Kidney (tissue), 22 donors: ENCODE measurements at places on chromosomes 13 and 19.

- H3K4me1 ChIP-seq = no peaks in the 10 kb centered on the region
- no peak overlapping the region for H3K27ac ChIP-seq
- no peak overlapping the region for H3K4me3 ChIP-seq
- H3K36me3 ChIP-seq = no peaks in the 10 kb centered on the region
These were observed 73.4 kb upstream of the FLT1 start for GRCh38 chr13:28568286-28568685.

GRCh38 chr19:49546825-49547565 is 19.2 kb downstream of the RCN3 start:
- no peaks in the 10 kb centered on the region for H3K27me3 ChIP-seq
- no peak overlapping the region for H3K27ac ChIP-seq
- no peaks in the 10 kb centered on the region for H3K4me1 ChIP-seq

- no peak for DNase-seq
- no peak overlapping the region for H3K4me3 ChIP-seq
- no peaks in the 10 kb centered on the region for H3K36me3 ChIP-seq
- H3K4me1 ChIP-seq = no peaks in the 10 kb centered on the region
- no peaks in the 10 kb centered on the region for H3K27me3 ChIP-seq
These were observed 15.3 kb downstream of the ZNF536 start for GRCh38 chr19:30387311-30388115.

DNA sequence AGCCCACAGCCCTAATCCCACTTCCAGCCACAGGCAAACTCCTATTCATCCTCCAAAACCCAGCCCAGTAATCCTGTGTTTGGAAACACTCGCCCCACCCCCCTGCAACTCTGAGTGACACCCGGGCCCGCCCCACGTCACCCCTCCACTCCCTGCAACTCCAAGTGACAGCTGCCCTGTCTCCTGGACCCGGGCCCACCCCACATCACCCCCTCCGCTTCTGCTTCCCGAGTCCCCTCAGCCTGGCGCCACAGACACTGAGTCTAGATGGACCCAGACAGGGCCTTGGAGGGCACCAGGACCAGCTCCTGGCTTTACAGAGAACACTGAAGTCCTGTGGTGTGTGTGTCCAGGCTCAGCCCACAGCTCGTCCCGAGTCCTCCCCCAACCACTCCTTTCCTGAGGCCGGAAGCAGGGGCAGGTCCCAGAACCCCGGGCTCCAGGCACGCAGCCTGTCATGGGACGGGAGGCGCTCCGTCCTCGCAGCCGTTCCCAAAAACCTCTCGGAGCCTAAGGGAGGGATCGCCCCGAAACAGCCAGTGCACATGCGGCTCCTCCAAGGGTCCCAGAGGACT is 7.7 kb downstream of the REXO1 start:
- peak overlapping the region; percentile 63 for H3K27ac ChIP-seq
- no peaks in the 10 kb centered on the region for H3K4me1 ChIP-seq
- no peak for DNase-seq
- H3K27me3 ChIP-seq = no peaks in the 10 kb centered on the region
- no peak overlapping the region for H3K4me3 ChIP-seq

DNA sequence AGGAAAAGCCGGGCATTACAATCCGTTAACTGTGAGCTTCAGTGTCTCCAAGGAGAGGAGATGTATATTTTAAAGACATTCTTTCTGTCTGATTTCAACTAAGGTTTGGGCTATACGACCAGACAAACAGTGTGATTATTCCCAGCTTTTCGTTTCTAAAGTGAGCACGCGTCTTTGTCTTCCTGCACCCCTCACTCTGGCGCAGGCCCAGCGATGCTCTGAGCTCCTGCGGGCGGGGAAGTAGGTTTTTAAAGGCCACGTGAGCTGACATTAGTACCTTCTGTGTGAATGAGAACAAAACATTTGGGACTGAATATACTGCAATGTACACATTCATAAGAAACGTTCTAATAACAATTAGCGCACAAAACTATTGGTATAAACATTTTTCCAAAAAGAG is 15.3 kb upstream of the RANBP3 start:
- no peak overlapping the region for H3K27ac ChIP-seq
- no peaks in the 10 kb centered on the region for H3K27me3 ChIP-seq
- no peaks in the 10 kb centered on the region for H3K36me3 ChIP-seq
- no peak overlapping the region for H3K4me3 ChIP-seq
- H3K4me1 ChIP-seq = peaks cover 5% of the 10 kb centered on the region

DNA sequence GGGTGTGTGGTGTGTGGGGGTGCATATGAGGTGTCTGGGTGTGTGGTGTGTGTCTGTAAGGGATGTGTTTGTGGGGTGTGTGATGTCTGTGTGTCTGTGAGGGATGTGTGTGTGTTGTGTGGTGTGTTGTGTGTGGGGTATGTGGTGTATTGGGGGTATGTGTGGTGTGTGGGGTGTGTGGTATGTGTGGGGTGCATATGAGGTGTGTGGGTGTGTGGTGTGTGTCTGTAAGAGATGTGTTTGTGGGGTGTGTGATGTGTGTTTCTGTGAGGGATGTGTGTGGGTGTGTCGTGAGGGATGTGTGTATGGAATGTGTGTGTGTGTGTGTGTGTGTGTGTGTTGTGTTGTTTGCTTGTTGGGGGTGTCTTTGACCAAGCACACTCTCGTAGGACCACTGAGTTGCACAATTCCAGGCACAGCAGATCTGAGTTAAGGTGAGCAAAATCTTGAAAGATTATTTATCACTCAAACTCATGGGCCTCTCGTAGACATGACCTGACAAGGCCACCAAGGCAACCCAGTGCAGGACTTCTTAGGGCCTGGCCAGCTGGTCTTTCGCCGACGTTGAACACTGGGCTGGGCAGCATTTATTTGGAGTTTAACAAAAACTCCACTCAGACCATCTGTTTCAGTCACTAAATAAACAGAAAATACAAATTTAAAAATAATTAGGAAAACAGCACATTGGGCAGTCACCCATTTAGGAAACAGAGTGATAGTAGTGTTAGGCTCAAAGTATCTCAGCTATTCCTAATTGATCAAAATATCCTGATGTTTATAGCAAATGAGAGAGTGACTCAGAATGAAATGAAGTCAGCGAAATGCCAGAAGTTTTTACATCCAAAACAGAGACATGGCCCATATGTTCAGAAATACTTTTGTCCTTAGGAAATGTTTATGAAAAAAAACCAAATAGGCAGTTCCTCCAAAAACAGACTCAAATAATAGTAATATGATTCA is 301.1 kb downstream of the FGF9 start:
- no peak overlapping the region for H3K4me3 ChIP-seq
- no peak overlapping the region for H3K27ac ChIP-seq
- H3K4me1 ChIP-seq = peaks cover 3% of the 10 kb centered on the region

DNA sequence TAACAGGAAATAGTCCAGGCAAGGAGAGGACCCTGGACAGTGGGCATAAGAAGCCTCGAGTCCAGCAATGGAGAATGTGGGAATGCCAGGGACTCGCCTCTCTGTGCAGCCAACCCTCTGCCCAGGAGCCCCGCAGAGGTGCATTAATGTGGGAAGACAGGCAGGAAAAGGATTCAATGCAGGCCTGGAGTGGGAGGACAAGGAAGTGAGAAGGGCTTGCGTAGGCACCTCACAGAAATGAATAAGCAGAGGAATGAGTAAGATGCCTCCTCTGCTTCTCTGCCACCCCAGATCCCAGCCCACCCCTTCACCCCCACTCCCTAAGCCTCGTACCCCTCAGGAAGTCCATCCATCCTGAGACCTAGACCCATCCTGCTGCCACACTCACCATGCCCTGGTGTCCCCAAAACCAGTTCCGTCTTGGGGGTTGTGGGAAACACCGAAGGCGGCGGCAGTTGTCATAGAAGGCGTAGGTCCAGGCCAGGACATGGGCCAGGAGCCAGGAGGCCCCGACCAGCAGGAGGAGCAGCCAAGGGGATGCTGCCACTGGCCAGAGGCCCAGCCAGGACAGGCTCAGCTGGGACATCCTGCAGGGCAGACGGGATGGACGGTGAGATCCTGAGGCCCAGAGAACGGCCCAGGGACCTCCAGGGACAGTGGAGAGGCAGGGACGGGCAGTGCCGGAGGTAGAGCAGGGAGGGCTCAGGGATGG is 692 bp downstream of the CYP4F2 start:
- H3K36me3 ChIP-seq = no peaks in the 10 kb centered on the region
- H3K4me3 ChIP-seq = no peak overlapping the region
- H3K4me1 ChIP-seq = no peaks in the 10 kb centered on the region
- H3K27me3 ChIP-seq = no peaks in the 10 kb centered on the region
- H3K27ac ChIP-seq = no peak overlapping the region

DNA sequence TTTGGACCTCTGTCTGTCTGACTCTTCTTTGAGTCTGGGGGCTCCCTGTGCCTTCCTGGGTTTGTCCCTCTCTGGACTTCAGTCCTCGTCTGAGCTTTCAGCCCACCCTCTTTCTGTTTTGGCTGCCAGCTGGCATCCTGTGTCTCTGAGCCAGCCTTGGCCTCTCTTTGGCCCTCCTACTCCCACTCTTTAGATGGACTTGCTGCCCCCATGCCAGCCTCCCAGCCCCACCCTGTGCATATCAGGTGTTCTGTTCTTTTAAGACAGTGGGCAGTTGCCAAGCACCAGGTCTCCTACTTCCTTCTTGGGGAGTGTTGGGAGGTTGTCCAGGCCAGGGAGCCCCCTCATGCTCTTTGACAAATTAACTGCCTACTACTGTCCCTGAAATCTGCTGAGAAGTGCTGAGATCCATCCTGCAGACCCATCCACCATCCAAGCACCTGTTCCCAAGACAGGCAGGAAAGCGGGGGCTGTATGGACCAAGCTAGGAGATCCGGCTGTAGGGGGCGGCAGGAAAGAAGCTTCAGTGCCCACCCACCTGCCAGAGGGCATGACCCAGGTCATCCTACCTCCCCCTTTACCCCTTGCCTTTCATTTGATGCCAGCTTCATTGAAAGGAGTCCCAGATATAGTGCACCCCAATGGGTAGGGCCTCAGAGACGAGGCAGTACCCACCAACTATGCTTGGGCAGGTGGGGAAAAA is 9.6 kb downstream of the CIC start:
- no peak overlapping the region for H3K4me3 ChIP-seq
- no peak for DNase-seq
- peaks cover 6% of the 10 kb centered on the region for H3K4me1 ChIP-seq

GRCh38 chr13:30796631-30797601 is 61.6 kb downstream of the ALOX5AP start:
- H3K27ac ChIP-seq = no peak overlapping the region
- peaks cover 7% of the 10 kb centered on the region for H3K4me1 ChIP-seq
- no peak for DNase-seq
- peak overlapping the region; percentile 8 for H3K4me3 ChIP-seq
- no peaks in the 10 kb centered on the region for H3K27me3 ChIP-seq
- H3K36me3 ChIP-seq = no peaks in the 10 kb centered on the region

DNA sequence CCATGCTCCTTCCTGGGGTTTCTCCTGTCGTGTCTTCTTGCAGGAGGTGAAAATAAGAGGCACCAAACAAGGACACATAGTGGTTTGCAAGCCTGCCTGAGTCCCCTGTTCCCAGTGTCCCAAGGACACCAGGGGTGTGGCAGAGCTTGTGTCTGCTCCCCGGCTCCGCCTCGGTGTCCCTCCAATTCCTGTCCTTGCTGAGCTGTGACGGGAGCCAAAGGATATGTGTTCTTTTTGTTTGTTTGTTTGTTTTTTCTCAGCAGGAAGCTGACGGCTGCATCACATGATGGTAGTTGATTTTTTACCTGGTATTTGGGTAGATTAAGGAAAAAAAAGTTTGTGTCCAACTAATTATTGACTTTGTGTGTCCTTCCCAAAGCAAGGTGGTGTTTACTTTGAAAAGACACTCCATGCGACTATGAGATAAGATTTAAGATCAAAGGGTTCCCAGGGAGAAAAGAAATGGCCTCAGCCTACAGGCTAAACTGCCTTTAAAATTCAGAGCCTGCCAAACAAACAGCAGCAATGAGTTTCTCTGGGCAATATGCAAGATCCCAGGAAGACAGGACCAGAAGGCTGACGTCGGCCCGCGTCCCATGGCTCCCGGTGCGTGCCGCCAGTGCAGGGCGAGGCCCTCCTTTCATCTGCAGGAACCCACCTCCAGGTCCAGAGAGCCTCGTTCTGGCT is 50.8 kb upstream of the XPO4 start:
- no peak overlapping the region for H3K4me3 ChIP-seq
- no peak for DNase-seq
- H3K36me3 ChIP-seq = no peaks in the 10 kb centered on the region

GRCh38 chr13:112069061-112069844 is 2.3 kb downstream of the SOX1 start:
- no peak overlapping the region for H3K27ac ChIP-seq
- DNase-seq = peak; percentile 23
- no peaks in the 10 kb centered on the region for H3K4me1 ChIP-seq
- peaks cover 56% of the 10 kb centered on the region for H3K27me3 ChIP-seq

- DNase-seq = no peak
- no peaks in the 10 kb centered on the region for H3K36me3 ChIP-seq
- no peaks in the 10 kb centered on the region for H3K27me3 ChIP-seq
- H3K27ac ChIP-seq = no peak overlapping the region
- H3K4me1 ChIP-seq = no peaks in the 10 kb centered on the region
These were observed 21.4 kb downstream of the MAP4K1 start for GRCh38 chr19:38596057-38596981.

DNA sequence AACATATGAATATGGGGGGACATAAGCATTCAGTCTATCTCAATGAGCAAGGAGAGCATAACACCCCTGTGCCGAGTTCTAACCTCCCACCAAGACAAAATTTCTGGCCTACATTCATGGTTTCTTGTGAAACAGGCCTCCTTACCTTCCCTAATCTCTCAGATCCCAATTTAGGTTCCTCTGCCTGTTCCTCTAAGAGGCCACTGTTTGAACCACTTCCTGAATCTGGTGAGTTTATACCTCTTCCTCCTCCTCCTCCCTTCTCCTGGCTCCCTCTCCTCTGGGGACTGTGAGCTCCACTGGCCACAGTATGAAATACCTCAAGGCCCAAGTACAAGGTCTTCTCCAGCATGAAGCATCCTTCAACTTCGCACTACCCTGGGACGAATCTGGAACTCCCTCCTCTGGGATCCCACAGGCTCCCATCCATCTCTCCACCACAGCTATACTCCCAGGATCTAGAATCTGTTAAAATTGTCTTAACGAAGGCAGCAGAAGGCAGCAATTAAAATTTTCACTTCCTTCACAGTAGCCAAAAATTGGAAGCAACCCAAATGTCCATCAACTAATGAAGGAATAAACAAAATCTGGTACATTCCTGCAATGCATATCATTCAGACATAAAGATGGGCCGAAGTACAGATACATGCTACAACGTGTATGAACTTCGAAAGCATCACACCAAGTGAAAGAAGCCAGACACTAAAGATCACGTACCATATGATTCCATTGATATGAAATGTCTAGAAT is 7.8 kb upstream of the SIGLECL1 start:
- no peaks in the 10 kb centered on the region for H3K4me1 ChIP-seq
- H3K27me3 ChIP-seq = no peaks in the 10 kb centered on the region
- H3K27ac ChIP-seq = no peak overlapping the region
- H3K36me3 ChIP-seq = no peaks in the 10 kb centered on the region
- no peak for DNase-seq
- H3K4me3 ChIP-seq = no peak overlapping the region

- peak; percentile 58 for DNase-seq
- H3K4me1 ChIP-seq = no peaks in the 10 kb centered on the region
- H3K27me3 ChIP-seq = no peaks in the 10 kb centered on the region
- no peak overlapping the region for H3K4me3 ChIP-seq
- no peaks in the 10 kb centered on the region for H3K36me3 ChIP-seq
These were observed 5.8 kb downstream of the GP6 start for GRCh38 chr19:55032170-55032800.
